ENCODE measurements at places on chromosomes 6 and 20.

DNA sequence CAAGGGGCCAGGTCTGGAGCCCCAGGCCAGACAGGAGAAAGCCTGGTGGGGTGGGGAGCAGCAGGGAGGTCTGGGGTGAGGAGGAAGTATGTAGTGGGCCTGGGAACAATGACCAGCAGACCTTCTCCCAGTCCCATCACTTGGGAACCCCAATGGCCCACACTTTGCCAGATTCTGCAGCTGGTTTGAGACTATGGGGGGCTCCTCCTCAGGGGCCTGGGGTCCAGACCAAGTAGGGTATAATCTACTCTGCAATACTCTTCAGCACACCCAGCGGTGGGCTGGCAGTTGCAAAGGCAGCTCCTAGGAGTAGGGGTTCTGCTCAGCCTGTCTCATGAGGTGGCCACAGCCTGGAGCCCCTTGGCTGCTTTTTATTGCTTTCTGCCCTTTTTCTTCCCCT, 52.8 kb downstream of the NPEPL1 start:
- no peak for DNase-seq

GRCh38 chr6:123316733-123317323, 319.9 kb downstream of the TRDN start:
- no peak for DNase-seq

DNA sequence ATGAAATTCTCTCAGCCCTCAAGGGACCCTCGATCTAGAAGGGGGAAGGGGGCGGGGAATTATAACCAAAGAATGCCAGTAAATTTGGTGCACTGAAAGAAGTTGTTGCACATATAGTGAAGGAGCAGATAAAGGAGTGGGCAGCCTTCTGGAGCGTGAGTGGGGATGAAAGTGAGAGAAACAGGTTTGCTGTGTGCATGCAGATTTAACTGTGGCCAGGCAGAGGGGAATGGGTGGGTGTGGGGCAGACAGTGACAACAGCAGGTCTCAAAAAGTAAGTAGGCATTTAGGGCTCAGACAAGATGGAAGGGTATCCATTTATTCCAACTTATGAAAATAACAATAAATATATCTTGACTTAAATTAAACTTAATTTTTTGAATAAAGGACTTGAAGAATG, 149.1 kb downstream of the KCNQ5 start:
- DNase-seq, result no peak

DNA sequence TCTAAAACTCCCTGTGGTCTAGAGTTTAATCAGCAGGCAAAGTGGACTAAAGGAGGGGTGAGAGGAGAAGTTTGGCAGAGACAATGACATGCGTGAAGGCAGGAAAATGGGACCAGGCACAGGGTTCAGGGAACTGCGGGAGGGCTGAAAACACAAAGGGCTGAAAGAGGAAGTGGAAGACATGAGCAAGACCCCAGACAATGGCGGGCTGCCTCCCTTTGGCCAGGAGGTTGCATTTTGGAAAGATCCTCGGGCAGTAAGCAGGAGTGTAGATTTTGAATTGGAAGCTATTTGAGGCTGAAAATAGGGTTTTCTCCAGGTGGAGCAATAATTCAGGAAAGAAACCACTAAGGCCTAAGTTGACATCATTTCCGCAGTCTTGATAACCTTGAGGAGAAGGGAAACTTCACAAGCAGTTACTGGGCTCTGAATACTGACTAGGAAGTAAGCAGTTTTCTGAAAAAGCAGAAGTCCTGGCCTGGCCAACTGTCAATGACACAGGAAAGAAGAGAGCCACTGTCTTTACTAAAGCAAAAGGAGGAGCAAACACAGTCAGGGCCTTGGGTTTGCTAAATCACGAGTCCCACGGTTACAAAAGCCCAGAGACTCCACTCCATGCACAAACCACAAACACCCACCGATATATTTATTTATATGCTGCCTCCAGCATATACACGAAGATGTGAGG, 3.4 kb downstream of the LY86 start:
- peak; percentile 36 for DNase-seq
